ENCODE measurements at places on chromosomes 1 and 21.

GRCh38 chr21:39444421-39445180 is 977 bp downstream of the LCA5L start:
- no peak for DNase-seq

DNA sequence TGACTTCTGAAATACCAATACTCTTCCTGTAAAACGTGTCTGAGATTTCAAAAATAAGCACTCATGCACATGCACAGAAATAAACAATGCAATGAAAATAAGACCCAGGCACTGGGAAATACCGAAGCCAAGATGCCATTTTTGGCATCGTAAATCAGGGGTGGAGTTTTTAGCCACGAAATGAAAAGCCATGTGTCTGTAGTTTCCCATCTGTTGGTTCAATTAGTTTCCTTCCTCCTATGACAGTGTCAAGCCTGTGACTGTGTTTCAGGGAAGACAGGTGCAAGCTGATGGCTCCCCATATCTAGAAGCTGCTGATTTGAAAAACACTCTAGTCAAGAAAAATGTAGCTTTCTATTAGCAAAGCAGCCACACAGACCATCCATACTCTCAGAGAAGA is 480.4 kb upstream of the CAMK1G start:
- DNase-seq, result no peak

GRCh38 chr1:206744683-206745082 is 25.9 kb upstream of the IL19 start:
- no peak for DNase-seq

DNA sequence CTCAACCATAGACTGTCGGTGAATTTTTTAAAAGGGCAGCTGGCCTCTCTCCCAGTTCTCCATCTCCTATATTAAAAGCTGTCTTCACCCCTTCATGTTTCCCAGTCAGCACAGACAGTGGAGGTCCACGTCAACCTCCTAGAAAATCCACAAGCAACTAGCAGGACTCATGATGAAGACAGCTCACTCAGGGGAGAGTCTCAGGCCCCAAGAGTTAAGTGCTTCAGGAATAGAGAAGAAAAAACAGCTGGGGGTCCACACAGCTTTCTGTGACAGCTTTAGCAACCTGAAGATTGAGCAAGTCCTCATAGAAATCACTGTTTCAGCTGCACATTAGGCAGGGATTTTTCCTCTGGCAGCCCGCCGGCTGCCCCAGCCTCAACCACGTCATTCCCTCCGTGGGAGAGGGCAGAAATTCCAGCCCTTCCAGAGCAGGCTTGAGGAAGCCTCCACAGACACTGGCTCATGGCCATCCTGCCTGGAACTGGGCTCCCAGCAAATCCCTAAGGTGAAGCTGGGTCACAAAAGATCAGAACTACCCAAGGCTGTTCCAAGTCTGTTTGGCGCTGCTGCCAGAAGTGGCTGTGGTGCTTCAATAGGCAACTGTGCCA is 15.2 kb downstream of the GPR161 start:
- no peak for DNase-seq

DNA sequence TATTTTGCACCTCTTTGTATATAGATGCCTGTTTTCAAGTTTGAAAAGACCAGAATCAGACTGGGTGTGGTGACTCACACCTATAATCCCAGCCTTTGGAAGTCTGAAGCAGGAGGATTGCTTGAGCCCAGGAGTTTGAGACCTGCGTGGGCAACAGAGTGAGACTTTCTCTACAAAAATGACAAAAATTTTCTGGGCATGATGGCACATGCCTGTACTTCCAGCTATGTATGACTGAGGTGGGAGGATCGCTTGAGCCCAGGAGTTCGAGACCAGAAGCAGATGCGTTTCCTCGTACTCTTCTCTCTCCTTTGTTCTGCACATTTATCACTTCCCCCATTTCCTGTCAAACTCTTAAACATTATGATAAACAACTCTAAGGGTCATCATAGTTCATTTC is 310.0 kb upstream of the SNX7 start:
- no peak for DNase-seq

- DNase-seq, result no peak
These were observed 7.9 kb downstream of the COX20 start for GRCh38 chr1:244843148-244843978.

GRCh38 chr21:34027721-34028461 is 45.5 kb upstream of the MRPS6 start:
- no peak for DNase-seq

- no peak for DNase-seq
These were observed 224.8 kb downstream of the SIPA1L2 start for GRCh38 chr1:232404981-232405731.

GRCh38 chr1:181179987-181180365 is 91.5 kb downstream of the IER5 start:
- peak; percentile 59 for DNase-seq
